ENCODE measurements at places on chromosomes 2 and 18. TPM values are rescaled to one million over a fixed set of nuclear protein-coding genes. Genes with fewer than 3 reads are reported as not detected.
A peak's percentile ranks its signal among the peaks of the same experiment; 100 is the strongest.

CHRNG gene
- not detected for total RNA-seq

- H3K27me3 ChIP-seq, result no peaks in the 10 kb centered on the region
- no peak for DNase-seq
- H3K4me1 ChIP-seq, result no peaks in the 10 kb centered on the region
- no peak overlapping the region for H3K4me3 ChIP-seq
- H3K36me3 ChIP-seq, result no peaks in the 10 kb centered on the region
- H3K27ac ChIP-seq, result no peak overlapping the region
Measured at GRCh38 chr2:108385411-108386071, 7.8 kb downstream of the SULT1C4 start.

ACOXL gene
- not detected for total RNA-seq

DNA sequence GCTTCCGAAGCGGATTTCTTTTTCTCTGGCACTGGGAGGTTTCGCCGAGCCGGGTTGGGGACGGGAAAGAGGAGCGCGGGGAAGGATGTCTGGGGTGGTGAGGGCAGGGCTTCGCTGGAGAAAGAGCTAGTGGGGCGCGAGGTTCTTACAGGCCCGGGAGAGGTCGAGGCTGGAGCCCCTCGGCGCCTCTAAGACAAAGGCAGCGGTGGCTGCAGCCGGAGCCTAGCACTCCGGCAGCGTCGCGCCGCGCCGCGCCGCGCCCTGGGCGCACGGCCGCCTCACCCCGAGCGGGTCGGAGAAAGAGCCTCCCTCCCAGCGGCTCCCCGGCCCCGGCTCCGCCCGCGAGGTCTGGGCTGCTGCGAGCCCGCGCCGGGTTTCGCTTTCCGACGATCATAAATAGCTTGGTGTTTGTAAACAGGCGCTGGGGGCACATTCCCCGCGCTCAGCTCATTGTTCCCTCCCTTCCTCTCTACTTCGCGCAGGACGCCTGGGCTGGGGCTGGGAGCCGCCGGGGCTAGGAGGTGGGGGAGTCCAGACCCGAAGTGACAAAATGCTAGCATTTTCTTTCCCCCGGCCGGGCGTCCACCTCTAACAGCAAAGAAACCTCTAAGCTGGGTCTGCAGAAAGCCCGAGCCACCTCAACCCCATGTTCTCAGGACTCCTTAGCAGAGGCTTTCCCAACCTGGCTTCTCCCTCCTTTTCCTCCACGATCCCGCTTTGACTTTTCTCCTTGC is 813 bp upstream of the MEIS1 start:
- H3K4me3 ChIP-seq, result peak overlapping the region; percentile 20
- H3K36me3 ChIP-seq, result no peaks in the 10 kb centered on the region
- H3K4me1 ChIP-seq, result no peaks in the 10 kb centered on the region
- H3K27ac ChIP-seq, result no peak overlapping the region

DNA sequence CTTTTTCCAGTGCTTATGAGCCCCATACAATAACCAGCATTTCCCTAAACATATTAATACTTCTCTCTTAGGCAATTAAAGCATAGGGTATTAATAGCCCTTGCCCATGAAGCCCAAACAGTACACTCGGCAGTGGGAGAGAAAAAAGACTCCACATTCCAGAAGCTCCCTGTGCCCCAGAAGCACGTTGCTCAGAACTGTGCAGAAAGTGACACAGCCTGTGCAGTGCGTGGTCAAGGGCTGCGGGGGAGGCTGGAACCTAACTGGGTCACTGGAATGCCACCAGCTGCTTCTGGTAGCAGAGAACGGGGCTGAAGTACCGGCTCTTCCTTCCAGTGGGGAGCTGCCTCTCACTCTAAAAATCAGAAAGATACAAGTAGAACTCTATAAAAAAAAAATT is 32.7 kb downstream of the EIPR1 start:
- H3K4me3 ChIP-seq, result no peak overlapping the region
- no peaks in the 10 kb centered on the region for H3K27me3 ChIP-seq
- H3K27ac ChIP-seq, result no peak overlapping the region
- H3K36me3 ChIP-seq, result no peaks in the 10 kb centered on the region

- H3K36me3 ChIP-seq, result no peaks in the 10 kb centered on the region
- no peak overlapping the region for H3K27ac ChIP-seq
- H3K27me3 ChIP-seq, result no peaks in the 10 kb centered on the region
- no peak for DNase-seq
- H3K4me1 ChIP-seq, result no peaks in the 10 kb centered on the region
Measured at GRCh38 chr2:225895126-225895525, 495.6 kb downstream of the NYAP2 start.

- no peak for DNase-seq
- no peaks in the 10 kb centered on the region for H3K27me3 ChIP-seq
- H3K36me3 ChIP-seq, result no peaks in the 10 kb centered on the region
- H3K4me1 ChIP-seq, result no peaks in the 10 kb centered on the region
Measured at GRCh38 chr2:71524476-71524875, 71.1 kb downstream of the DYSF start.

RANBP2 gene
- 59.6 TPM for total RNA-seq

GRCh38 chr2:235908826-235909225 is 259.4 kb downstream of the GBX2 start:
- no peaks in the 10 kb centered on the region for H3K27me3 ChIP-seq
- no peak overlapping the region for H3K27ac ChIP-seq
- no peak for DNase-seq
- no peak overlapping the region for H3K4me3 ChIP-seq

C2orf66 gene
- not detected for total RNA-seq

GRCh38 chr2:217520356-217521010 is 482.3 kb downstream of the TNS1 start:
- H3K27me3 ChIP-seq, result no peaks in the 10 kb centered on the region
- no peaks in the 10 kb centered on the region for H3K4me1 ChIP-seq
- no peak for DNase-seq
- no peak overlapping the region for H3K27ac ChIP-seq
- H3K4me3 ChIP-seq, result no peak overlapping the region

DNA sequence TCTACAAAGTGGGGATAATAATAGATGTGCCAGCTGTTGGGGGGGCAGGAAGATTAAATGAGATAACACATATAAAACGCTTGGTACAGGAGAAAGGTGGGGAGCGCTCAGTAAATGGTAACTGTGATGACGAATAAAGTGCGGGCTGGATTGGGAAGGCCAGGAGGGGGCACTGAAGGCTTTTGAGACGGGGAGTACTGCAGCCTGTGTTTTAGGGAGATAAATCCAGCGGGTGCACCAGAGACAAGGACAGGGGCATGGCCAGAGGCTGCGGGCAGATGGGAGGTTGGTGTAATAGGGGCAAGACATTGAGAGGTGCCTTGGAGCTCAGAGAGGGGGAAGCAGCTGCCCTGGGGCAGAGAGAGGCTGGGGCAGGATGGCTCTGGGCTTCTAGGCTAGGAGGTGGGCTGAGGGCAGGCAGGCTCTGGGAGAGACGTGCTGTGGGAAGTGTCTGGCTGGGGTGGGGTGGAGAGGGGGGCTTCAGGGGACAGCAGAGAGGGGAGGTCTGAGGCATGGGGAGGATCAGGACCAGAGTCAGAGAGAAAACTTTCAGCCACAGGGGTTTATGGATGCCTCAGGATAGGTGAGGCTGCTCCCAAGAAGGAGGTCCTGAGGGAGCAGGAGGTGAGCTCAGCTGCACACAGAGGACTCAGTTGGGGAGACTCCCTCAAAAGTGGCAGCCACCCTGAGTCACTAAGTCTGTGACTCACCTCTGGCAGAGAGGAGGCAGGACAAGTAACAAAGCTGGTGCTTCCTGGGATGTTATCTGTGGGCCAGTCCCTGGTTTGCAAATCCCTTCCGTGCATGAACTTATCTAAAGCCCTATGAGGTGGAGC is 18.8 kb downstream of the TEX44 start:
- H3K27me3 ChIP-seq, result no peaks in the 10 kb centered on the region
- H3K36me3 ChIP-seq, result no peaks in the 10 kb centered on the region
- H3K4me3 ChIP-seq, result no peak overlapping the region
- H3K27ac ChIP-seq, result no peak overlapping the region
- H3K4me1 ChIP-seq, result peaks cover 13% of the 10 kb centered on the region

DNA sequence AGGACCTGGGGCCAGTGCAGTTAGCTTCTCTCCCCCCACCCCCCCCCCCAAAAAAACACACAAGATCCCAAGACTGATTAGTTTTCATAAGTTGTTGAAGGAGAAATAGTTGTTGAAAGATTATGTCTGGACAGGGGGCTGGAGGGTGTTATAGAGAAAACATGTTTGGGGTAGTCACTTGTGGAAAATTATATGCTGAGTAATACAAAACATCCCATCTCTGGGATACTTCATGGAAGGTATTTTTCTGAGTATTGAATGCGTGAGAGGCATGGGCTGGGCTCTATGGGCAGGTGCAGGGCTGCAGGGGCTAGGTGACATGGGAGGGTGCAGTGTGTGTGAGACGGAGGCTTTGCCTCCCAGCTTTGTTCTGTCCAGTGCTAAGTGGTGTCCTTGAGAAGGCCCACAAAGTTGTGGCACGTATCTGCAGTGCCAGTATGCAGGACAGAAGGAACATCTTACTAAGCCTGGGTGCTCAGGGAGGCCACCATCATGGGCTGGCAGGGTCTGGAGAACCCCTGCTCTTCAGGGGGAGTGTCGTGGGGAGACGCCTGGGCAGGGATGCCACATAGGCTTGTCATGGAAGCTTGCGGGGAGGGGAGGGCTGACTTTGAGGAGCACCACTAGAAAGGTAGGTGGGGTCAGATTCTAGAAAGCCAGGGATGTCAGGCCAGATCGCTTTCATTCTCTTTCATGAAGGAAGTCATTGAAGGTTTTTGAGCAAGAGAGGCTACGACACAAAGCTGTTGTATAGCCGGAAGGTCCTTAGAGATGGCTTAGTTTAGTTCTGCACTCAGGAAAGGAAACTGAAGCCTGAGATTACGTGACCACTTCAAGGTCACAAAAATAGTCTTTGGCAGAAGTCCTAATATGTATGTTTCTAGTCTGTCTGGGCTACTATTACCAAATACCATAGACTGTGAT is 232.0 kb downstream of the LDLRAD4 start:
- H3K27ac ChIP-seq, result no peak overlapping the region
- no peaks in the 10 kb centered on the region for H3K36me3 ChIP-seq
- no peak for DNase-seq
- H3K4me1 ChIP-seq, result no peaks in the 10 kb centered on the region

- no peak overlapping the region for H3K27ac ChIP-seq
- DNase-seq, result no peak
- H3K36me3 ChIP-seq, result no peaks in the 10 kb centered on the region
Measured at GRCh38 chr2:192070099-192070498, 124.6 kb downstream of the TMEFF2 start.

DNA sequence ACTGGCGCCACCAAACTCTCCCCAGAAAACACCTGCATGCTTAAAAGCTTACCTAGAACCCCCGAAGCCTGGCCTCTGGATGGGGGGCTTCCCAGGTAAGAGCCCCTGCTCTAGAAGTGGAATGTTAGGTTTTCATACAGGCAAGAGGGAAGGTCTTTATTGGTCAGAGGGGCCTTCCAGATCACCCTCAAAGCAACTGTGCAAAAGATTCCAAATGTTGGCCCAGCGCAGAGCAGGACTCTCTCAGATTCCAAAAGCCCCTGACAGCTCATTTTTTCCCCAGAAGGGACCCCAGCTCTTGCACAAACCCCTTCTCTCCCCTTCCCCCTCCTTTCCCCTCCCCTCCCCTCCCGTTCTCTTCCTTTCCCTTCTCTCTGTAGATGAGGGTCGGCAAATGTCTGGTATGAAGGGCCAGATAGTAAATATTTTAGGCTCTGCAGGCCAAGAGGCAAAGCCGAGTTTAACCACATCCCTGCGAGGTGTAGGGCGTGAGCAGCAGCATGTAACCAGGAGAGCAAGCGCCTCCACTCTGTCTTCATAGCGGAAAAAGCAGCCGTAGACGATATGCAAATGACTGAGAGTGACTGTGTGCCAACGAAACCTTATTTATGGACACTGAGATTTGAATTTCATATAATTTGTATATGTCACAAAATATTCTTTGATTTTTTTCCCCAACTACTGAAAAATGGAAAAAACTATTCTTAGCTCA is 116.9 kb downstream of the SMAD7 start:
- peak overlapping the region; percentile 46 for H3K4me3 ChIP-seq
- H3K36me3 ChIP-seq, result no peaks in the 10 kb centered on the region
- H3K27me3 ChIP-seq, result no peaks in the 10 kb centered on the region
- peak; percentile 53 for DNase-seq

DNA sequence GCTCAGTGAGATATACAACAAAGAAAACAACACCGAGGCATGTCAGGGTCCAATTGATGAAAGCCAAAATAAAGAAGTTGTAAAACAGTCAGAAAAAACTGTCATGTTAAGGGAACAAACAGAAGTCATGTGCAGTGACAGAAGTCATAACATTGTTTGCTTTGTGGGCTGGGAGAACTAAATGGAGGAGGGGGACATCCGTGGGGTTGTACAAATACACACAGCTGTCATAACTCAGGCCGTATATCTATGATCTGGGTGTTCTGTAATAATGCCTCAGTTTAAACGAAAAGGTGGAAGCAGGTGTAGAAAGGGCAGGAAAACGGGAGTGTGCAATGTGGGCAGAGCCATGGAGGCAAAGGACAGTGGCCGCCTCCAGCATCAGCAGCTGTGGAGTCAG is 27.3 kb downstream of the TIMM21 start:
- DNase-seq, result no peak
- H3K4me1 ChIP-seq, result no peaks in the 10 kb centered on the region
- H3K4me3 ChIP-seq, result no peak overlapping the region

MEP1B gene
- 0.32 TPM for total RNA-seq

GRCh38 chr18:5630057-5630899 is 86.5 kb upstream of the EPB41L3 start:
- H3K4me3 ChIP-seq, result no peak overlapping the region
- peak; percentile 47 for DNase-seq
- no peaks in the 10 kb centered on the region for H3K36me3 ChIP-seq
- no peaks in the 10 kb centered on the region for H3K27me3 ChIP-seq

DNA sequence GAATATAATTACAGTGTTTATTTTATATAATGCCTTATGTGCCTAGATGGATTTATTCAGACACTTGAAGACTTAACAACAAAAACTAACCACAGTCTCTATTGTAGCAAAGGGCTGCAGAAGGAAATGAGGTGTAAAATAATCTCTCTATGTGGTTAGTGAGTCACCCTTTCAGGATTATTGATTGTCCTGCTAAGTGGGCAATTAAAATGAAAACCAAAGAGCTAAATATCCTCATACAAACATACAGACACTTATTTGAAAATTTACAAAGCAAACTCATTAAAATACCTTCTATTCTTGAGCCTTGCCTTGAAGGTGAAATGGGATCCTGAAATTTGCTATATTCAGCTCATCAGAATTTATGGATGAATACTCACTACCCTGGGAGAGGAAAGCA is 27.7 kb upstream of the DCC start:
- H3K27me3 ChIP-seq, result no peaks in the 10 kb centered on the region
- H3K27ac ChIP-seq, result no peak overlapping the region
- no peak for DNase-seq
- no peaks in the 10 kb centered on the region for H3K4me1 ChIP-seq
- H3K4me3 ChIP-seq, result no peak overlapping the region
- H3K36me3 ChIP-seq, result no peaks in the 10 kb centered on the region

DNA sequence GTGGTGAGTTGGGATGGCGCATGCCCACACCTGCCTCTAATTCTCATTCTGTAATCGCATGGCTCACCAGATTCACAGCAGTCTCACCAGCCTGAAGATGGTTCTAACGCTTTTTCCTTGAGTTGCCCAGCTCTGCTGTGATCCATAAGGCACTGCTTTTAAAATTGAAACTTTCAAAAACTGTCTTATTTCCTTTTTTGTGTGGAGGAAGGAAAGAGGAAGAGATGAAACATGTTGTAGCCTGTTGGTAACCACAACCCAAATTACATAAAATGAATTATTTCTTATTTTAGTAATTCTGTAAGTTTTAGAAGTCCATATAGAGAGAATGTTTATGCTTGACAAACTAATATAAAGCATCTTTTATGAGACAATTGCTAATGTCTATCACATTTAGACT is 165.4 kb downstream of the RBM43 start:
- no peaks in the 10 kb centered on the region for H3K27me3 ChIP-seq
- H3K27ac ChIP-seq, result no peak overlapping the region
- H3K4me1 ChIP-seq, result no peaks in the 10 kb centered on the region
- H3K36me3 ChIP-seq, result no peaks in the 10 kb centered on the region
- no peak for DNase-seq

NCK2 gene
- 75.3 TPM for total RNA-seq
